CD4-positive, alpha-beta T cell treated with Interleukin-4 for 4 hours (primary cell): ENCODE measurements at places on chromosomes 4 and X.

DNA sequence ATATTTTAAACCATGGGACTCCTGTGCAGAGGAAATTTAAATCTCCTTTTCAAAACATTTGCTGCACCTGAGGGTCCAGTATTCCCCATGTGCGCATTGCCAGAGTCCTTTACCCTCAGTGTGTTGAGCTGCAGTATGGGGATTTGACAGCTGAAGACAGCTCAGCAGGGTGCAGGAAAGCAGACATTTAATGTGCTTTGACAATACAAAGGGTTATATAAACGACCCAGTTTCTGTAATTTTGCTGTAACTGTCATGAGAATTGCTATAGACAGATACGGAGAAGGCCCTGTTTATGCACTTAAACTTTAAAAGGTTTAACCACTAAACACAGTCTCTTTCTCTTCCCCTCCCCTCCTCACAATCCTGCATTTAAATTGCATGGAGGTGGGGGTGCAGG is 393.4 kb downstream of the MID1IP1 start:
- DNase-seq = no peak

DNA sequence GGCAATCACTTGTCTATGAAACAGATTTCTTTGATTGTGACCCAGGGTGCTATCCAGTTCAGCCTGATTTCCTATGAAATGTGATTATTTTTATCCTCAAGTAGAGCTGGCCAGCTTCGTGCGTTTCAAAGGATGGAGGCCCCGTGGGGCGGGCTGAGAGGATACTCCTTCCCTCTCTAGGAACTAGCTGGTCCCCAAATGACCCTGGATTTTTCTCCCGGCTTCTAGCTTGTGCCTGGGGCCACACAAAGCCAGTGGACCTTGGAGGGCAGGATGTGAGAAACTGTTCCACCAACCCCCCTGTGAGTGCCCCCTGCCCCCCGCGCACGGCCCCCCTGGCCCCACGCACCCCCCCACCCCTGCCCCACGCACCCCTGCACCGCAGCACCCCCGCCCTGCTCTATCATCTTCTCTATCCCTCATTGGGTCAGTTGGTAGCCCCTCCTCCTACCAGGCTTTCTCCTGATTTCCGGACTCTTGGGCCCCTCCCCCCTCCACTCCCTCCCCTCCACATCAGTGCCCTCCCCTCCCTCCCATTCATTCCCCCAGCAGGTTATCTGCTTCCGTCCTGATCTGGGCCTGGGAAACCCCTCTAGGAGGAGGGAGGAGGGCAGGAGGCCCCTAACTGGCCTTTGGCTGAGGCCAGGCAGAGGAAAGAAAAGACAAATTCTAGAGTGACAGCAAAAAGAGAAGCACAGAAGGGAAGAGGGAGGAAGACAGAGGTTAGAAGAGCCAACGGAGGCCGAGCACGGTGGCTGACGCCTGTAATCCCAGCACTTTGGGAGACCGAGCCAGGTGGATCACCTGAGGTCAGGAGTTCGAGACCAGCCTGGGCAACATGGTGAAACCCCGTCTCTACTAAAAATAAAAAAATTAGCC is 3.3 kb downstream of the XPNPEP2 start:
- DNase-seq = no peak

GRCh38 chr4:54587107-54587891 is 70.5 kb upstream of the KIT start:
- DNase-seq = no peak

DNA sequence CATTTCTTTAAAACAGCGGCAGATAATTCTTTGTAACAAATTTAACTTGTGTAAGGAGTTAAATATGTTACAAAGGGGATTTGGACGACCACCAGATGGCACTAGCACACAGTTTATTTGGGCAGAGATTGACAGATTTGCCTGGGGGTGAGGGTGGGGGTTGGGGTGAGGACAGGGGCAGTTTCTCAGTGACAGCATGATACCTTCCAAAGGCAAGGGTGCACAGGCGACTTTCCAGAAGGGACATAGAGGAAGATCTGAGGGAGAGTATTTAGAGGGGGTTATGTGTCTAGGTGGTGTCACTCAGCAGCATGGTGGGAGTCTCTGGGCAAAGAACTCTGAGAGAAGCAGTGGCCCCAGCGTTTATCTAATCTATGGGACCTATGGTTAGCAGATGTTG is 9.6 kb upstream of the TMA16 start:
- peak; percentile 52 for DNase-seq

GRCh38 chrX:137052643-137053235 is 18.9 kb upstream of the GPR101 start:
- DNase-seq = peak; percentile 6

DNA sequence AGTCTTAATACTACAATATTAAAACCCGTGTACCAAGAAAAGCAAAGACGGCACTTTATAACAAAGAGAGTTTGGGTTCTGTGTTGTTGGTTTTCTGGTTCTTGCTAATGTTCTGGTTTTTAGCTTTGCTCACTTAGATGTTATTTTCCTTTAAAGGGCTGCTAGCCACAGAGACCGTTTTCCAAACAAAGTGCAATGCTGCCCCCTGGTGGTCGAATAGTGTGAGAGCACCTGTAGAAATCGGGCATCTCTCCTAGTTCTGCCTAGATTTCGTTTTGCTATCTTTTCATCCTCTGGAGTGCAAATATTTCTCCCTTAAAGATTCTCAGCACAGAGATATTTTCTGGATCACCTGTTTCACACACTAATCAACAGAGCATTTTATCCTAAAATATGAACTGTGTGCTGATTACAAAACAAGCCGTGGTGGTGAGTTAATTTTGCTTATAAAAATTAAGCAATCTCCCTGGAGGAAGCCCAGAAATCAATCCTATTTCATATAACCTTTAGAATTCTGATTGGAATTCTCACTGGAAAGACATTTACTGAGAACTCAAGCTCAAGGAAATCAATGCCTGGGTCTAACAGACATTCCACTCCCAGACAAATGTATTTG is 334.5 kb upstream of the NOCT start:
- DNase-seq = peak; percentile 59

- peak; percentile 36 for DNase-seq
Measured at GRCh38 chr4:83108101-83108861, 6.2 kb downstream of the PLAC8 start.

DNA sequence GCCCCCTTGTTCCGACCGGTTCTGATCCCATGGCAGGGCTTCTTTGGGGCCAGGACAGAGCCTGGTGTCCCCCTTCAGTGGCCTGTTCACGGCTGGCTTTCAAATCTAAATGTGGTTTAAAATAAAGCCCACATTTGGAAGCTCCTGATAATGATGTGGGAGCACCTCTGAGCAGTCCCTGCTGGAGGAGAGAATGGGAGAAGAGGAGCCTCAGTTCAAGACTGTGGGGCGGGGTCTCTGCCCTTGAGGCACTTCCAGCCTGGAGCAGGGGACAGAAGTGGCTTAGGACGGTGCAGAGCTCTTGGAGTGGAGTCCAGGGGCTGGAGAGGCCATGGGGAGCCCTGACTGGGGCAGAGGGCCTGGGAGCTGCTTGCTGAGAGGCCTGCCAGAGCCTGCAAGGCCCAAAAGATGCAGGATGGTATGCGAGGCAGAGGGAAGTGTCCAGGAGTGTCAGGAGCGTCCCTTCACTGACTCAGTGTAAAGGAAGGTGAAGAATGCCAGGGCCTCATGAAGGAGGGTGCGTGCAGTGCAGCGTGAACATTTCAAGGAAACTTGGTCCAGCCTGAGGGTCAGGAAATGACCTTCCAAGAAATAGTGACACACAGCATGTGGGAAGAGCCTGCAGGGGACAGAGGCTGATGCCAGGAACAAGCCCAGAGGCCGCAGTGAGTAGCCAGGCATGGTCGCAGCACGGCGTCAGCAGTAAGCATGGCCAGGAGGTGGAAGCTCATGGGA is 21.1 kb upstream of the TADA2B start:
- no peak for DNase-seq

- DNase-seq = no peak
Measured at GRCh38 chrX:71533516-71533850, 579 bp downstream of the OGT start.

DNA sequence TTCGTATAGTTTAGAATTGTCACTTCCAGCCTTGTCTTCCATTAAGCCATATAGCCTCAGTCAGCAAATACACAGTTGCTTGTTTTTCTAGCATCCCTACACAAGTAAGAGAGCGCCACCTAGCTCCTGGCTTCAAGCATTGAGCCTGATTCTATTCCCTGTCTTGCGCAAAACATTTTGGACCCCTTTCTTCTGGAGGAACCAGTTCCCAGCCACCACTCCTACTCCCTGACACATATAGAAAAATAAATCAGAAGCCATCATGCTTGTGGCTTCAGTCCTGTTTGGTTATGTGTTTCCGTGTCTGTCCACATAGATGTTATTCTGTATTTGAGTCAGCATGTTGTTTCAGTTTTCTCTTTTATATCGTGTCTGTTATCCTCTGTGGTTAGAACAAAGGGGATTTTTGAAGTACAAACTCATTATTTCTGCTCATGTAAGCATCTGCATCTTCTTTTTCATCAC is 59.9 kb downstream of the GK start:
- peak; percentile 49 for DNase-seq

- no peak for DNase-seq
Measured at GRCh38 chr4:8359193-8359592, 81.3 kb downstream of the ACOX3 start.

DNA sequence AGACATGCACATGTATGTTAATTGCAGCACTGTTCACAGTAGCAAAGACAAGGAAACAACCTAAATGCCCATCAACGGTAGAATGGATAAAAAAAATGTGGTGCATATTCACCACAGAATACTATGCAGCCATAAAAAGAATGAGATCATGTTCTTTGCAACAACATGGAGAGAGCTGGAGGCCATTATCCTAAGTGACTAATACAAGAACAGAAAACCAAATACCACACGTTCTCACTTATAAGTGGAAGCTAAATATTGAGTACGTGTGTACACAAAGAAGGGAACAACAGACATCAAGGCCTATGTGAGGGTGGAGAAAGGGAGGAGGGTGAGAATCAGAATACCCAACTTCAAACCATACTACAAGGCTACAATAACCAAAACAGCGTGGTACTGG is 17.4 kb upstream of the LNX1 start:
- DNase-seq = no peak

- no peak for DNase-seq
Measured at GRCh38 chr4:37993806-37994205, 33.6 kb downstream of the PTTG2 start.

DNA sequence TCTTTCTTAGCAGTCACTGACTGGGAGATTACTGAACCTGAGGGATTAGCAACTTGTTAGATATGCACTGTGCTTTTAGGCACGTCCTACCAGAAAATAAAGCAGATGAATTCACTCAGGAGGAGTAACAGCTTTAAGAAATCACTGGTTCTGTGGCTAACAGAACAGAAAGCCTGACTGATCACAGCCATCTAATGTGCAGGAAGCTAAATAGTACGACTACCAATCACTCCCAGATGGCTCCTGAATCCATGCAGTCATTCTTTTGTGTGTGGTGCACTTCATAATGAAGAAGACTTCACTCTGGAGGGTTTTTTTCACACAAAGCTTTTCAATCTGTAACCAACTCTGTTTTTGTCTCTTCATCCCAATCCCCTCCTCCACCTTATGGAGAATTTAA is 305.3 kb upstream of the INTU start:
- no peak for DNase-seq

- DNase-seq = peak; percentile 20
Measured at GRCh38 chr4:106502106-106502699, 133.6 kb upstream of the GIMD1 start.

DNA sequence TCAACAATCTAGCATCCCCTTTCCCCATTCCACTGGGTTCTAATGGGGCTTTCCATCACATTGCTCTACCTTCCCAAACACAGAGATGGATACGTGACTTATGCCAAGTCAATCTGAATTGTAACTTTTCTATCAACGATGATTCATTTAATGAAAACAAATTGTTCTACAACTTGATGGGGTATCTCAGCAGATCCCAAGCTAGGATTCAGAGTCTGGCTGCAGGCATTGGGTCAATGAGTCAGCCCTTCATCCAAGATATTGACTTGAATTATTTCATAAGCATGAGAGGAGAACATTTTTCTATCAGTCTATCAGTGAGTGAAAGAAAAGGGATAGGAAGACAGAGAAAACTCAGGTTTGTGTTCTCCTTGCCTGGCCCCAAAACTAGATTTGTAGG is 15.0 kb upstream of the HPGDS start:
- no peak for DNase-seq

DNA sequence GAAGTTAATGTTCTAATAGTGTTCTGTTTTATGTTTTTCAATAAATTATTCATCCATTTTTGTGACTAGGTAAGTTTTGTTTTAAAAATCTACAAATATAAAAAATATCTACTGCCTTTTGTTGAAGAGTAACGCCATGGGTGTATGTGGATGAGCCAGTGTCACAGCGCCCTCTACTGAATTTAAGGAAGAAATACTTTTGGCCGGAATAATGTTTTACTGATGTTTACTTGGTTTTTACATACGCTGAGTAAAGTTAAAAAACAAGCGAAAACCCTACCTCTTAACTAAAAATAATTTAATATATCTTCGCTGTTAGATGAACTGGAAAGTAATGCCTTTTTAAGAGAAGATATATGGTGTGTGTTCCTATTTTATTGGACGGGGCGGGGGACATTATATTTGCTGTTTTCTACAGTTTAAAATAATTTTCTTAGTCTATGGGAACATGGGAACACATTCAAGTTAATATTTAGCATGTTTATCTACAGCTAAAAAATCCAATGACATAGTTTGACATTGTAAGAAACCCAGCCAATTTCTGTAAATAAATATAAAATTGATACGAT is 86.1 kb downstream of the CPE start:
- DNase-seq = peak; percentile 39

- DNase-seq = no peak
Measured at GRCh38 chr4:149211876-149212275, 603.8 kb downstream of the IQCM start.

DNA sequence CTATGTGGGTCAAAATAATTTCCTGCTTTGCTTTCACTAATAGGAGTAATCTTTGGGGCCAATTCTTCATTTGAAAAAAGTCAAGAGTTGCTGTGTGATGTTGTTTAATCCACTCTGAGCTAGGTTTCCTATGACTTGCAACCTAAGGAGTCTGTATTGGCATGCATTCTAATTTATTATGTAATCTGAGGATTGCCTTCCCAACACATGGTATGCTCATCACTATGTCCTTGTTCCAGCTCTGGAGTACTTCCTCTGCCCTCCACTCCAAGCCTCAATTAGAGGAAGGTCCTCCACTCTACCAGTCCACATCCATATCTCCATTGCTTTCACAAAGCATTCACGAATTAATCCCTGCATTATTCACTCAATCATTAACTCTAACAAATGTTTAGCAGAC is 56.1 kb downstream of the PPP3CA start:
- DNase-seq = no peak

DNA sequence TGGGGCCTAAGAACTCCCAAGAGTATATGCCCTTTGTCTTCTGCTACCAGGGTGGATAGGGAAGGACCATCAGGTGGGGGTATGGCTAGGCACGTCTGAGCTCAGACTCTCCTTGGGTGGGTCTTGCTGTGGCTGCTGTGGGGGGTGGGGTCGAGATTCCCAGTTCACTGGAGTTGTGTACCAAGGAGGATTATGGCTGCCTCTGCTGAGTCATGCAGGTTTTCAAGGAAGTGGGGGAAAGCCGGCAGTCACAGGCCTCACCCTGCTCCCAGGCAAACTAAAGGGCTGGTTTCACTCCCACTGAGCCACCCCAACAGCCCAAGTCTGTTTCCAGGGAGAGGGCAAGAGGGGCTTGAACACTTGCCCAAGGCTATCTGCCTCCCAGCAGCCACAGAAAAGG is 249.7 kb downstream of the NR3C2 start:
- DNase-seq = no peak
